Endothelial cell (in vitro differentiated cells): ENCODE measurements at places on chromosomes 13 and 19.

- no peak for DNase-seq
Observed at GRCh38 chr19:5138606-5139582, 170.0 kb downstream of the KDM4B start.

DNA sequence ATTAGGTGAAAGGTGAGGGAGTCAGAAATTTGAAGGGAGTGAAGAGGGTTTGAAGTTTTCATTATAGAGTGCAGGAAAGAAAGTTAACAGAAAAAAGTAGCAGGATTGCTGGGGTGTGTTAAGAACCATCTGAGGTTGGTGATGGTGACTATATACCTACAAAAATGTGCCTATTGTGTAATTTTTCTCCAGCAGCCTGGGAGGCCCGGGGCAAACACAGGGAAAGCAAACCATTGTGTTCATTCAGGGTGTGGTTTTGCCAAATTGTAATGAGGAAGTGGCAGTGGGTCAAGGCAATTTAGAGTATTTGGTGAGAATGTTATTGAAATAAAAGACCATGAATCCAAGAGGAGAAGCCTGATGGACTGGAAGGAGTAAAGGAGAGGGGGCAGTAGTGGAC is 8.2 kb upstream of the SUCLA2 start:
- no peak for DNase-seq

DNA sequence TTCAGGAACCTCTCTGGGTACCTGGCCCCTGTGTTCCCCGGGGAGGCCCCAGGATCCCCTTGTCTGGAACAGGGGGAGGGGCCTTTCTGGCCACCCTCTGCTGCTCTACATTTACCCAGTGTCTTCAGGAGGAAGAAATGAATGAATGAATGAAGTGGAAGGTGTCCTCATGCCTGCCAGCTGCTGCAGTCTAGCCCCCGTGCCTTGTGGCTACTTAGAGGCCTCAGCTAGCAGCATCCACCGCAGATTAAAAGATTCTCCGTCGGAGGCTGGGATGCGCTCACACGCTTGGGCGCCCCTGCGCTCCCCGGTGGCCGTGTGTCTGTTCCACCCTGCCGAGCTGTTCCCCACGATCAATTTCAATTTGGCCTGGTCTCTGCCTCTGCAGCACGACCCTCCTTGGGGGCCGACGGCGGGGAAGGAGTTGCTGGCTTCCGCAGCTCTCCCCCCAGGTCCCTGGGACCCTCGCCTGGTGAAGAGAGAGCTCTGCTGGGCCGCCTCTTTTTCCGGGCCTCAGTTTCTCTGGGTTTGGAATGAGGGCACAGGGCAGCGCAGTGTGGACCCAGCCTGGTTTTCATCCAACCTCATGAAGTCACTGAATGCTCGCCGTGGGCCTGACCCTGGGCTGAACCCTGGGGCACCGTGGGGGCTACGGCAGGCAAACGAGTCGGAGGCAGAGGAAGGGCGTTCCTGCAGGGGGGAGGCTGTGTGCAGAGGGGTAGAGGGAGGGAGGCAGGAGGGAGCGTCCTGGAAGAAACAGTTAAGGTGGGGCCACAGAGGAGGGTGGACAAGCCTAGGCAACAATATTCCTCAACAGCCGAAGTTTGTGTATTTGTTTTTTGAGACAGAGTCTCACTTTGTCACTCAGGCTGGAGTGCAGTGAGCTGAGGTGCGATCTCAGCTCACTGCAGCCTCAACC is 28.3 kb downstream of the EFNA2 start:
- DNase-seq, result no peak

- DNase-seq, result peak; percentile 60
Observed at GRCh38 chr13:33015241-33015668, 968 bp upstream of the KL start.

DNA sequence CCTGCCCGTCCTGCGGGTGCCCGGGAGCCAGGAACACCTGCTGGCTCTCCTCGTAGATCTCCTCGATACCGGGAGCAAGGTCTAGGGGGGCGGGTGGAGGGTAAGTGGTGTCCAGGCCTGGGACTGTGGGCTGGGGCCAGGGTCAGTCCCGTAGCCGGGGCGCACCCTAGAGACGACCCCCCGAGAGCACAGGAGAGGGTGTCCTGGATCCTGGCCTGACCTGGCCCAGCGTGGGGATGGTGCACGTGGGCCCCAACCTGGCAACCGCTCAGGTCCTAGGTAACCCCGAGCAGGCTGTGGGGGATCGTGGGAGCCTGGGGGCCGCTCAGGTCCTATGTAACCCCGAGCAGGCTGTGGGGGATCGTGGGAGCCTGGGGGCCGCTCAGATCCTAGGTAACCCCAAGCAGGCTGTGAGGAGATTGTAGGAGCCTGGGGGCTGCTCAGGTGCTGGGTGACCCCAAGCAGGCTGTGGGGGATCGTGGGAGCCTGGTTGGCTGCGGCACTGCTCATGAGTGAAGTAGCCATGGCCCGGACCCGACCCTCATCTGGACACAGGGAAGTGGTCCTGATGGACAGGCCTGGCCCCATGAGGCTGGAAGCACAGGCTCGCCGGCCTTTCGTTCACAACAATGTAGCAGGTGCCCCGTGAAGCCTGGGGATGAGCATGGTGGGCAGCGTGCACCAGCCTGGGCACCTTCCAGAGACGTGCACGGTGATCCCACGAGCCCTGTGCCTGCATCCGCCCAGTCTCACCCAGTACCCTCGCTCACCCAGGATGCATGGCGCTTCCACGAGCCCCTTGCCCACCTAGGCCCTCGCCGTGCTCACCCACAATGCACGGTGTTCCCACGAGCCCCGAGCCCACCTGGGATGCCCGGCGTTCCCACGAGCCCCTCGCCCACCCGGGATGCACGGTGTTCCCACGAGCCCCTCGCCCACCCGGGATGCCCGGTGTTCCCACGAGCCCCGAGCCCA is 6.2 kb downstream of the GPX4 start:
- no peak for DNase-seq

GRCh38 chr19:10001899-10002298 is 8.4 kb downstream of the COL5A3 start:
- DNase-seq, result peak; percentile 23

GRCh38 chr13:23808803-23809202 is 80.4 kb downstream of the MIPEP start:
- no peak for DNase-seq

GRCh38 chr19:32022044-32022640 is 323.3 kb upstream of the ZNF507 start:
- no peak for DNase-seq

GRCh38 chr19:17468302-17469091 is 1.8 kb upstream of the SLC27A1 start:
- no peak for DNase-seq

DNA sequence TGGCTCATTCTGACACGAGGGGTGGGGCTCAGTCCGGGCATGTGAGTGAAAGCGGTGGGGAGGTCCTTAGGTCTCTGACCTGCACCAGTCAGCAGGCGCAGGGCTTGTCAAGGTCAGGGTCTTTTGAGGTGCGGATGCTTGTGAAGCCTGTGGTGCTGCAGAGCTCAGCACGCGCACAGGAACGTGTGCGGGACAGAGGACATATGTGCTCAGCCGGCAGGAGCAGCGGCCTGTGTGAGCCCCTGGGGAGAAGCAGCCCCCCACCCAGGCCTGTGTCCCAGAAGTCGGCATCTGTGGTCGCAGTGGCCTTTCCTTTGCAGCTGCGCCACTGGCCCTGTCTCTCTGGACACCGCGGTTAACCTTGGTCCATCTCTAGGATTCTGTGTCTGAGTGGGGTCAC is 30.9 kb downstream of the ATP4B start:
- no peak for DNase-seq

- no peak for DNase-seq
Observed at GRCh38 chr13:39803156-39803555, 147.7 kb downstream of the COG6 start.

DNA sequence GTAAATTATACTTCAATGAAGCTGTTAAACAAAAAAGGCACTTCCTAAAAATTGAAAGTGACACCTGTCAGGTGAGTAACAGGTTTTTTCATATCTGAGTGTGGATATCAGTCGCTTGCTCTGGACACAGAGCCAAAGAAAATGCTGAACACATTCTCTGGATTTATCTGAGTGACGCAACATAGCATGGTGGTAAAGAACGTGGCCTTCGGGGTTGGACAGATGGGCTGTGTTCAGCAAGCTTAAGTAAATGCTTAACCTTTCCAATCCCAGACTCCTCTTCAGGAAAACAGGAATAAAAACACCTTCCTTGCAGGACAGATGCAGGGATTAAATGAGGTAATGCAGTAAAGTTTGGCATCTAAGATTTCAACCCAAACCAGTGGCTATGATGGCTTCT is 132.0 kb downstream of the FOXO1 start:
- no peak for DNase-seq

GRCh38 chr13:78198821-78199220 is 280.2 kb upstream of the EDNRB start:
- no peak for DNase-seq

DNA sequence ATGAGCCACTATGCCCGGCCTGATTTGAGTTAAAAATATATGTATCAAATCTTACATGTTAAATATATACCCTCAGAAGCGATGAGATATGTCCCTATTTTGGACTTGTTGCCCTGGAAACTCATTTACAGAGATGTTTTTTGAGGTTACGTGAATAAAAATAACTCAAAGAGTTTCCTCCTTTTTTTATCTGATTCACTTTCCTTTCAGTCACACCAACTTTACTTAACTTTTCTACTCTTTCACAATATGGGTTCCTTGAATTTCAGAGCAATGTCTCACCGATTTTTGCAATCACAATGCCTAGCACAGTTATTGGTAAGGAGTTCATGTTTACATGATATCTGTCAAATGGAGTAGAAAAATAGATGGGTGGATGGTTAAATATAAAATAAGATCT is 2.3 kb downstream of the OR7C2 start:
- DNase-seq, result no peak

GRCh38 chr13:32310134-32310706 is 4.9 kb downstream of the ZAR1L start:
- DNase-seq, result peak; percentile 11

DNA sequence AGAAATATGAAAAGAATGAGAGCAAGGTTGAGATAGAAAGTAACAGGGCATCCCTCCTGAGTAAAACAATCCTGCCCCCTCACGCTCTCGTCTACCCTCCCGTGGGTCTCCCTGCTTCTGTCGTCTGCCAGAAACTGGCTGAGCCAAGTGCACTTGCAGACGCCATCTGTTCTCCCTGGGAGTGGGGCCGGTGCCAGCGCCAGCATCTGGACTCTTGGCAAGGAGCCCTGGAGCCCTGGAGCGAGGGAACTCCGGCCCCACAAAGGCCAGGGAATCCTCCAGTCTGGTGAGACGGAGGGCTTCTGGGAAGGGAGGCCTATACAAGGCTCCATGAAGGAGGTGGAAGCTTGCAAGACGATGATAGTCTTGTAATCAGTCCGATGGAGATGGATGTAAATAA is 2.3 kb upstream of the TMEM91 start:
- no peak for DNase-seq

DNA sequence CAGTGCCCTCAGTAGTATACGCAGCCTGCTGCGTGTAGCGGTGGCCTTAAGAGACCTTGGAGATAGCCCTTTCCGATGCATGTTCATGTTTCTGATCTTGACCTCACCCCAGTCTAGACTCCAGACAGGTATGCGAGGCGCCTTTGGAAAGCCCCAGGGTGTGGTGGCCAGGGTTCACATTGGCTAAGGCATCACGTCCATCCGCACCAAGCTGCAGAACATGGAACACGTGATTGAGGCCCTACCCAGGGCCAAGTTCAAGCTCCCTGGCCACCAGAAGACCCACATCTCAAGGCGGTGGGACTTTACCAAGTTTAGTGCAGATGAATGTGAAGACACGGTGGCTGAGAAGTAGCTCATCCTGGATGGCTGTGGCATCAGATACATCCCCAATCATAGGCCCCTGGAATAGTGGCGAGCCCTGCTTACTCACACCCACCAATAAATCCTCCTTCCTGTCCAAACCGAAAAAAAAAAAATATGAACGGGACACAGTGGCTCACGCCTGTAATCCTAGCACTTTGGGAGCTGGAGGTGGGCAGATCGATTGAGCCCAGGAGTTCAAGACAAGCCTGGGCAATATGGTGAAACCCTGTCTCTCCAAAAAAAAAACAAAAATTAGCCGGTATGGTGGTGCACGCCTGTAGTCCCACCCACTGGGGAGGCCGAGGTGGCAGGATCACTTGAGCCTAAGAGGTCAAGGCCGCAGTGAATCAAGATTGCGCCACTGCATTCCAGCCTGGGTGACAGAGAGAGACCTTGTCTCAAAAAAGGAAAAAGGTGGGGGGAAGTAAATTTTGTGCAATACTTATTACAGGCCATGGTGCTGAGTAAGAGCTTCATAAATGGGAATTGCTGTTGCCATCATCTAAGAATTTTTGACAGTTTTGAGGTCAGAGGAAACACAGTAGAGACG is 12.4 kb upstream of the CBLC start:
- DNase-seq, result no peak

DNA sequence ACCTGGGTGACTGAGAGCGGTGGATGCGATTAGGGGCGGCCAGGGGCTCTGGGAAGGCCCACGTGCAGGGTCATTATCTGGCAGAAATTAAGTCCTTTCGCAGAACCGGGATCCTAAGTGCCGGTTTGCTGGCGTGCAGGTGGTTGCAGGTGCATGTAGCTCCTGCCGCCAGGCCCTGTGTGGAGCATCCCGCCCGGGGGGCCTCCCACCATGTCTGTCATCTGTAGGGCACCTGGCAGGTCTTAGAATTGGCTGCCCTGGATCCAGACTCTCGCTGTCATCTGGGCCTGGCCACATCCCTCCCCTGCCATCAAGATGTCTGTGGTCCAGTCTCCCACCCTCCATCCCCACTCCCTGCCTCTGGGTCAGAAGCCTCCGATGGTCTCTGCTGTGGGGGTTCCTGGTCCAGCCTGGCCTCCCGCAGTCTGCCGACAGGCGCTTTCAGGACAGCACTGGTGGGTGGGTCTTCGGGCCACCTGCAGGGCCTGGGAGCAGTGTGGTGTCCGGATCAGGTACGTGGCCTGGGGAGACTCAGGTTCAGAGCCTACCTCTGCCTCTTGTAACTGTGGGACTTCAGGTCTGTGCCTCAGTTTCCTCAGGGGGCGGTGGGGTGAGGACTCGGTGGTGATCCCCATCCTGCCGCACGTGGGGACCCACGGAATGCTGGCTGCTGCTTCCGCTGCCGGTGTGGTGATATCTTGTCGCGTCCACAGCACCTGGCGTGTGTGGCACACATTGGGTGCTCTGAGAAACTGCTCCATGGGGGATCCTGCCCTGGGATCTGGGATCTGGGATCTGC is 5.4 kb downstream of the GNA11 start:
- no peak for DNase-seq

GRCh38 chr13:28490061-28490460 is 4.9 kb downstream of the FLT1 start:
- DNase-seq, result peak; percentile 57
